Right renal cortex interstitium (tissue), 3 donors: ENCODE measurements at places on chromosomes 4 and X. TPM values are rescaled to one million over a fixed set of nuclear protein-coding genes. Genes with fewer than 3 reads are reported as not detected.

- no peak for DNase-seq
These were observed 6.6 kb upstream of the AVPR2 start for GRCh38 chrX:153897899-153898298.

COL4A6 gene
- 16.0 TPM for polyA plus RNA-seq

SFRP2 gene
- polyA plus RNA-seq: 18.4 TPM

DNA sequence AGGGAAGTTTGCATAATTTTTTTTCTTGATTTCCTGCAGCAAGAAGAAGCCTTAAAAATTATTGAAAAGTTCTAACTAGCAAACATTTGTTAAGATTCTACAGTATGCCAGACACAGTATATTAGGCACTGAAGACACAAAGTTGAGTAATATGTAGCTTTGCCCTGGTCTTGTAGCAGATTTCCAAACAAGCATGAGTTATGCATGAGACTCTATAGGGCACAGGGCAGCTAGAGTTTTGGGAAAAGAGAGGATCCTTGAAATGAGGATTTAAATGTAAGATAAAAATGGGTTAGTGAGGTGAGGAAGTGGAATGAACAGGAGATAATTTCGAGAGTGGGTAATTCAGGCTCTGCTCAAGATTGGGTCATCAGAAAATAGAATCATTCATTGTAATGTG, 8.6 kb upstream of the GPRIN3 start:
- no peak for DNase-seq

- no peak for DNase-seq
These were observed 1064.7 kb upstream of the GRIA3 start for GRCh38 chrX:122119361-122119760.

DNA sequence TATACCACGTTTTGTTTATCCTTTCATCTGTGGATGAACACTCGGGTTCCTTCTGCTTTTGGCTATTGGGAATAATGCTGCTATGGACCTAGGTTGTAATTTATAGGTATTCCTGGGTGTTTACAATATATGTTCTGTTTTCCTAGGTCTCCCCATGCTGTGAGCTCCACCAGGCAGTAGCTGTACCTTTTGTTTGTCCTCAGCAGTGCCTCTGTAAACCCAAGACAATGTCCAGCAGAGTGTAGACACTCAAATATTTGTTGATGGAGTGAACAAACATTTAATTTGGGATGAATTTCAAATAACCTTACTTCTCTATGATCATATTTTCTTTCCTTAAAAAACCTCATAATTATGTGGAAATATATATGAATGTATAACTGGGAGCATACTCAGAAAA, 259.5 kb upstream of the BOD1L1 start:
- DNase-seq: no peak

CXCL9 gene
- polyA plus RNA-seq: 0.06 TPM

DNA sequence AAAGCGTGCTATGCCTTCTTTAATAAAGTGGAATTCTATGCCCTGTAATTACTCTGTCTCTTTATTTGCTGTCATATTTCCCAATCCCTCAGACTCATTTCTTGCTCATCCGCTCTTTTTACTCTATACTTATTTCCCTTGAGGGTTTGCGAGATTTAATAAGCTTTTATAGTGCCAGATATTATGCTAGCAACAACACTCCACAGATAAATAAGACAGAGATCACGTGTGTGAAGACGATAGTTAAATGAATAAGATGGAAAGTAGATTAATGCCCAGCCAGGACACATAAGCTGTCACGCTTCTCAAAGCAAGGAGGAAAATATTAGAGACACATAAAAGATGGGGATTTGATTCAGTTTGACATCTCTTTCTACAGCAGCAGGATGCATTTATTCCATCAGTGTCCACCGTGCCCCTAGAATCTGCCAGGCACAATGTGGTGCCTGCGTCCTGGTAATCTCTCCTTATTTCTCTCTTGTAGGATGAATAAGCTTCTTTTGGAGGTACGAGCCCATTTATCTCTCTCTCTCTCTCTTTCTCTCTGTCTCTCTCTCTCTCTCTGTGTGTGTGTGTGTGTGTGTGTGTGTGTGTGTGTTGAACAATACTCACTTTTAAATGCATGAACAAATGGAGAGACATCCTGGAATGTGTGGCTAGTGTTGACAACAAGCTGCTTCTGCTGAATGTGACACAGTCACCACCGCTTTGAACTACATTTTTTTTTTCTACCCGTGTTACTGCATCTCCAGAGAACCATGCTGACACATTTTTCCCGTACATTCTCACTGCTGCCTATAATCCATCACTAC, 48.2 kb downstream of the TMEM156 start:
- no peak for DNase-seq

DNA sequence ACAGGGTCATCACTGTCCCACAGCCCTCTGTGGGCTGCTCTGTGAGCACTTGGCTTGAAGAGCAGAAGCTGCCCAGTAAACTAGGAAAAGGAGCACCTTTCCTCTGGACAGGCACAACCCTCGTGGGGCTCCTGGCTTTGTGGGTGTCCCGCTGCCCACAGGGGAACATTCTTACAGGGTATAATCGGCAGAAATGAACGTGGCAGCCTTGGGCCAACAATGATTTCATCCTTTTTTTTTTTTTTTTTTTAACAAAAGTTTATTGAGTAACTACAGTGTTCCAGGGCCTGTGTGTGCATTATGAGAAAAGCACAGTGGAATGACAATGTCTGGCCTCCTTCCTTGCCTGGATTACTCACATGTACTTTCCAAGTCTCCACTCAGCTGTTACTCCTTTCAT, 197.2 kb downstream of the PDGFC start:
- DNase-seq: no peak

GRCh38 chrX:15679246-15679645, 14.6 kb upstream of the CLTRN start:
- no peak for DNase-seq

- no peak for DNase-seq
These were observed 22.9 kb upstream of the TADA2B start for GRCh38 chr4:7020290-7020689.

DNA sequence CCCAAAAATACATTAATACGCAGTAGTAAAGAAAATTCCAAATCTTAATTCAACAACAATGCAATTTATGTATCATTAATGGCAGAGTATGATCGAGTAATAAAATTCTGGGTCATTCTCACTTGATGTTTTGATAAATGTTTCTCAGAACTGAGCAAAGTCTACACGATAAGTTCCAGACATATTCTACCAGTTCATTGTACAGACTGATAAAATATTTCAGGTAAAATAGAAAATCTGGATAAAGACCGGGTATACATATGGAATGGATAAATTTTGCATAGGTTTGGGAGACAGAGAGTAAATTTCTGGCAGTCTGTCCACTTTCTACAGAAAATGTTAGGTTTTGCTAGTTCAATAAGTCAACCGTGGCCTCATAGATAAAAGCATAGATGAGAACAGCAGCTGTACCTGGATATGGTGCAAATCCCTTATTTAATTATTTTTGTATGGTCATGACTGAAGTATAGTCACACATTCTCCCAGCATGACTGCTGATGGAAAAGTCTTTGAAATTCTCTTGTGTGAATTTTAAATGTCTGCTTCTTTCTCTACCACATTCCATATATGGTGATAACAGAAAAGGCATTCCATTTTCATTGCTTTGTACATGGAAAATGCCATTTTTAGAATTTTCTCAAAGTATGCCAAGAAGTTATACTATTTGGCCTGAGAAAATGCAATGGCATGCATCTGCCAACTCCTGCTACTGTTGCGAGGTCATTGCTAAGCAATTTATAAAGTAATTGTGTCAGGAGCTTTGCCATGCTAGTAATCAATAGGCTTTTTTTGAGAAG, 301.9 kb upstream of the ARSJ start:
- DNase-seq: no peak

DNA sequence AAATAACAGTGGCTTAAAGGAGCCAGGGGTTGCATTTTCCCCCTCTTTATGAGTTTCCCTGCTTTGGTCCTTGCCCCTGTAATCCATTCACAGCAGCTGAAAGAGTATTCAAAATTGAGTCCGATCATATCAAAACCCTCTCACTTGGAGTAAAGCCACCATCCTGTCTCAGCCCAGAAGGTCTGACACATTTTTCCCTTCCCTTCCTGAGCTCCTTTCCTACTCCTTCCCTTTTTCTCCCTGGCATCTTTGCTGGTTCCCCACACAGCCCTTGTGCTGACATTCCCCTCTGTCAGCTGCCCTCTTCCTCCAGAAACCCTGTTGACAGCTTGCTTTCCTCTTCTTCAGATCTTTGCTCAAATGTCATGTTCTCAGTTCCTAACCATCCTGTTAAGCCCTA, 295.6 kb downstream of the EVC2 start:
- DNase-seq: no peak

HSFX1 gene
- polyA plus RNA-seq: 1.5 TPM

DNA sequence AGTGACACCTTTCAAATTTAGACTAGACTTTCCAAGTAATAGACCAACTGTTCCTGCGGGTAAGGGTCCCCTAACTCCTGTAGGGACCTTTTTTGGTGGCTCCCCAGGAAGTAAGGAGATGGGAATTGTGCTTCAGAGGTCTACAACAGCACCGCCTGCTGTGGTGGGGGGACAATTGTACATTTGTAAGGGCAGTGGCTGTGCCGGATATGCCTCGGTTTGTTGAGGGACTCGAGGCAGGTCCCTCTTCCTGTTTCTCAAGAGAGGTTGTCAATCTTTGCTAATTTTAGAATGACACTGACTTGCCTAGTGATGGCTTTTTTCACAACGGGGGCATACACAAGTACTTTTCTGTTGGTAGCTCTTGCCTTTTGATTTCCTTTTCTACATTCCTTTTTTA, 15.5 kb upstream of the HSD17B11 start:
- no peak for DNase-seq

GRCh38 chr4:73902038-73902637, 32.9 kb downstream of the CXCL1 start:
- DNase-seq: no peak

CD99 gene
- polyA plus RNA-seq: 220 TPM

- no peak for DNase-seq
These were observed 58.3 kb upstream of the SMARCA5 start for GRCh38 chr4:143455211-143455610.

DNA sequence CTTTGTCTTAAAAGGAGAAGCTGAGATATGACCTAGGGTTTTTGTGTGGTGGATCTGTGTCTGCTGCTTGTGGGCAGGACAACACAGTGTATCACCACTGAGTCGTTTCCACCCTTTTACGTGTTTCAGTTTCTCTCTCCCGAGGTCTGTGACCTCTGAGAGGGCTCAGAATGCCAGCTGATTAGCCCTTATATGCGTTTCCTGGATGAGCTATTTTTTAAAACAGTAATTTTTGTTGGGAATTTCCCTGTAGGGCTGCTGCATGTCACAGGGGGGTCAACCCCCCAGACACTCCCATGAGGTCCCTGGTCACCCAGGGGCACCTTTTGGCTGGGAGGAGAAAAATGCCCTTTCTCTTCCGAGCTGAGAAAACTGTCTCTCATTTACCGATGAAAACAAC, 170.4 kb upstream of the CASK start:
- no peak for DNase-seq

DNA sequence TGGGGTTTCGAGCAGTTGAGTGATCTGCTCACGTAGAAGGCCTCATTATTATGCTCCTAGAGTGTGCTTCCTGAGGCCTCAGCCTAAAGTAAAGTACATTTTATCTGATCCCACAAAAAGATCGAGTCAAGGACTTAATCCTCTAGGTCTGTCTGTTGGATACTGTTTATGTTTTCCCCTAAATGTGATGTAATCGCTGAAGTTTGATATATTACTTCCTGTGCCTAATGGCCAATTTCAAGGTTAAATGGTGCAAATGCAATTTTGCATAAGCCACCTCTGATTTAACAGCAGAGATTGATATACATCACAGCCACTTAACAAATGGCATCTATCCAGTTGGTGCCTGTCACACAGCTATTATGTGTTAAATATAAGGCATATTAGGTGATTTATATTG, 19.4 kb upstream of the SERTM2 start:
- no peak for DNase-seq

DNA sequence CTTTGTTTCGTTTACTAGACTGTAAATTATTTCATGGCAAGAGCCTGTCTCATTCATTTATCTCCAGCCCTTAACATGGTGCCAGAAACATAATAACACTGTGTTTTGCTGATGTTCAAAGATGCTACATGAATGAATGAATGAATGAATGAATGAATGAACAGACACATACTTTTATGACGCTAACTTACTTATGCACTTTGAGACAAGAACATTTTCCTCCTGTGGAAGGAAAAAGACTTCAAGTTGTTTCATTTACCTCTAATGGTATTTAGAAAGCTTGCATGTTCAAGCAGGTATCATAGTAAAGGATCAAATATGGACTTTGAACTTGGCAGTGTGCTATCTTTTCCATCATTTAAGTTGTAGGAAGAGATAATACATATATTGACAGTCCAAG, 131.6 kb downstream of the GLRA2 start:
- DNase-seq: no peak

RADX gene
- polyA plus RNA-seq: 5.2 TPM

RHOXF2 gene
- not detected for polyA plus RNA-seq

GRCh38 chr4:113732-114131, 10.6 kb upstream of the ZNF718 start:
- DNase-seq: no peak

PRSS48 gene
- not detected for polyA plus RNA-seq

FAM9B gene
- polyA plus RNA-seq: 0.24 TPM

DNA sequence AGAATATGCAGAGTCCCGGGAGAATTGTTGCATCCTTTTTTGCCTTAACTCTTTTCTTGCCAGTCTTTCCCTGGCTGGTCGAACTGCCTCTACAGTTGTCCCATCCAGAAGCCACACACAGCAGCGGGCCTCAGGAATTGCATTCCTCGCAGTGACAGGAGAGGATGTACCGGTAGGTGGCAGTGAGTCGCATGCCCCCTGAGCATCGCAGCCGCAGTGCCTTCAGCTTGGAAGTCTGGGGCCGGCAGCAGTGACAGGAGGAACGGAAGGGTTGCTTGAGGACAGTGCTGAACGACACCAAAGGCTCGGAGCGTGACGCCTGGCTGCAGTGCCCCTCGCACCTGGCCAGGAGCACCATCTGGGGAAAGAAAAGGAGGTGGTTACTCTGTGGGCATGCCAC, 23.5 kb downstream of the NDP start:
- no peak for DNase-seq

IL21 gene
- not detected for polyA plus RNA-seq

DNA sequence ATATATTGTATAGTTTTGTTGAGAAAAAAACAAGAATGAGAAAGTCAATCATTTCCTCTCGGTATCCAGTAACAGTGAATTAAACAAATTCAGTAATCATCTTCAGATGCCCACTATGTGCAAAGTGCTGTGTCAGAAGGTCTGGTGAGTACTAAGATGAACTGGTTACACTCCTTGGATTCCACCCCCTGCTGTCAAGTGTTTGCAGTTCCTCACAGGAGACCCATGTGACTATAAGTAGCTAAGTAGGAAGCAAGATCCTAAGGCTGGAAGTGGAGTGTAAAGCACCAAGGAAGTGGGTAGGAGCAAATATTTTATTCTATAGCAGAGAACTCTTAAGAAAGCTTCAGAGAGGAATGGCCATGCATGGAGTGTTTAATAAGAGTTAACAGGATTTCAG, 73.6 kb downstream of the SNX25 start:
- DNase-seq: no peak

SHROOM3 gene
- 34.9 TPM for polyA plus RNA-seq

- DNase-seq: no peak
These were observed 94.1 kb downstream of the HMX1 start for GRCh38 chr4:8777320-8778196.

GRCh38 chrX:136608295-136608933, 39.5 kb upstream of the CD40LG start:
- no peak for DNase-seq

GRCh38 chrX:154002215-154002719, 17.4 kb downstream of the IRAK1 start:
- no peak for DNase-seq

F8A2 gene
- not detected for polyA plus RNA-seq

SNCA gene
- 67.6 TPM for polyA plus RNA-seq
